Neural progenitor cell (in vitro differentiated cells): ENCODE measurements at places on chromosomes 6 and 20. TPM values are rescaled to one million over a fixed set of nuclear protein-coding genes. Genes with fewer than 3 reads are reported as not detected.

DNA sequence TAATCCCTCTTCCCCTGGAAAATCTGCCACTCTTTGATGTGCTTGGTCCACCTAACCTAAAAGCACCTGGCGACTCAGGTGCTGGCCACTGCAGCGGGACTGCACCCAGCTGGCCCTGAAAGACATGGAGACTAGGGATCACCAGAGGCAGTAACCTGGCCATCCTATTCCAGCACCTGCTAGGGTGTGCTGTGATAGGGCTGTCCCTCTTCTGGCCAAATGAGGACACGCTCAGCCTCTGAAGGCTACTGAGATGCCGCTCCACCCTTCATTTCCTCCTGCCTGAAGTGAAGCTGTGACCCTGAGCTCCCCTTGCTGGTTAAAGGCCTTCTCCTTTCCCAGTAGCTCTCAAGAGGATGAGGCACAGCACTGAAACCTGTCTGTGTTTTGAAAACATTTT lies 24.4 kb downstream of the FOXC1 start:
- H3K36me3 ChIP-seq = no peaks in the 10 kb centered on the region
- H3K27ac ChIP-seq = no peak overlapping the region
- H3K4me1 ChIP-seq = peaks cover 1% of the 10 kb centered on the region
- peaks cover 29% of the 10 kb centered on the region for H3K27me3 ChIP-seq
- H3K4me3 ChIP-seq = no peak overlapping the region

Gene TP53TG5
- total RNA-seq = 0.06 TPM in 1 of 2 replicates, not detected in the other

Gene C6orf15
- not detected in 2 replicates for total RNA-seq

GRCh38 chr6:70669133-70669532 lies 1.4 kb downstream of the SMAP1 start:
- peaks cover 17% of the 10 kb centered on the region for H3K4me1 ChIP-seq
- H3K27ac ChIP-seq = no peak overlapping the region
- H3K36me3 ChIP-seq = no peaks in the 10 kb centered on the region
- no peaks in the 10 kb centered on the region for H3K27me3 ChIP-seq
- H3K4me3 ChIP-seq = peak overlapping the region; percentile 84

- no peak overlapping the region for H3K27ac ChIP-seq
- peaks cover 33% of the 10 kb centered on the region for H3K27me3 ChIP-seq
- H3K36me3 ChIP-seq = no peaks in the 10 kb centered on the region
- peak; percentile 95 for DNase-seq
- peak overlapping the region; percentile 82 for H3K4me3 ChIP-seq
Measured at GRCh38 chr6:71420693-71421328, 132.2 kb downstream of the OGFRL1 start.

DNA sequence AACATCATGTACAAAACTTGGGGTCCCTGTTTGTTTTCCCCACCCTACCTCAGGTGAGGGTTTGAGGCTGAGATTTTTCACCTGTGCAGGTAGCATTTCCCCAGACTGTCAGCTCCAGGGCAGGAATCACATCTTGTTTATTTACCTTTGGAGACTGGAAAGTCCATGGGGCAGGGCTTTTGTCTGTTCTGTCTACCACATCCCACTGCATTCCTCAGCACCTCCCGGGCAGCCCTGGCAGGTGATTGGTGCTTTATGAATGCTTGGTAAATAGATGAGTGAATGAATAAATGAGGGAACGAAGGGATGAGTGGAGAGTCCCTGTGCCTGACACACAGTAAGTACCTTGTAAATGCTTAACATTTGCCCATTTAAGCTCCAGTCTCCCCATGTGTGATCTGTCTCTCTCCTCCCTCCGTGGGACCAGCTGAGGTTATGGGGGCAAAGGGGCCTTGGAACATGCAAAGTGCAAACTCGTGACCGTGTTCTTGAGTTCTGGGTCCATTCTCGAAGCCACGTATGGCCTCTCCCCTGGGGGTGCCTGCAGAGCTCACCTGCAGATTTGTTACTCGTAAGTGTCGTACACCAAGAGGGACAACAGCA lies 69.7 kb upstream of the PMEPA1 start:
- H3K4me1 ChIP-seq = no peaks in the 10 kb centered on the region
- H3K36me3 ChIP-seq = no peaks in the 10 kb centered on the region
- H3K27me3 ChIP-seq = no peaks in the 10 kb centered on the region

- H3K36me3 ChIP-seq = no peaks in the 10 kb centered on the region
- peak; percentile 90 for DNase-seq
Measured at GRCh38 chr6:80338201-80338836, 231.8 kb downstream of the BCKDHB start.

Gene CD40
- 11.0 and 14.0 TPM in 2 replicates for total RNA-seq

Gene GABRR1
- total RNA-seq = not detected in 2 replicates
